Smooth muscle cell of the pulmonary artery (primary cell): ENCODE measurements at places on chromosomes 13 and 19. TPM values are rescaled to one million over a fixed set of nuclear protein-coding genes. Genes with fewer than 3 reads are reported as not detected.

COX7A1 gene
- 13.2 and 34.2 TPM in 2 replicates for total RNA-seq

CPB2 gene
- not detected in 2 replicates for total RNA-seq

MISP3 gene
- total RNA-seq: 0.89 and 1.6 TPM in 2 replicates

KRTDAP gene
- not detected in 2 replicates for total RNA-seq

ZNF665 gene
- 3.3 and 5.7 TPM in 2 replicates for total RNA-seq

ZNF823 gene
- 3.6 and 3.9 TPM in 2 replicates for total RNA-seq

IRGC gene
- not detected in 2 replicates for total RNA-seq

CYP2A7 gene
- total RNA-seq: not detected in 2 replicates

ZNF442 gene
- 2.4 and 3.5 TPM in 2 replicates for total RNA-seq

ZNF331 gene
- total RNA-seq: 11.6 and 12.6 TPM in 2 replicates

ZNF575 gene
- 0.26 and 0.36 TPM in 2 replicates for total RNA-seq

KLK2 gene
- total RNA-seq: not detected in 2 replicates
